Hippocampal formation (tissue), 2 donors: ENCODE measurements at places on chromosomes 11 and 22.

- no peak for DNase-seq
Measured at GRCh38 chr11:73159297-73159696, 17.2 kb upstream of the FCHSD2 start.

DNA sequence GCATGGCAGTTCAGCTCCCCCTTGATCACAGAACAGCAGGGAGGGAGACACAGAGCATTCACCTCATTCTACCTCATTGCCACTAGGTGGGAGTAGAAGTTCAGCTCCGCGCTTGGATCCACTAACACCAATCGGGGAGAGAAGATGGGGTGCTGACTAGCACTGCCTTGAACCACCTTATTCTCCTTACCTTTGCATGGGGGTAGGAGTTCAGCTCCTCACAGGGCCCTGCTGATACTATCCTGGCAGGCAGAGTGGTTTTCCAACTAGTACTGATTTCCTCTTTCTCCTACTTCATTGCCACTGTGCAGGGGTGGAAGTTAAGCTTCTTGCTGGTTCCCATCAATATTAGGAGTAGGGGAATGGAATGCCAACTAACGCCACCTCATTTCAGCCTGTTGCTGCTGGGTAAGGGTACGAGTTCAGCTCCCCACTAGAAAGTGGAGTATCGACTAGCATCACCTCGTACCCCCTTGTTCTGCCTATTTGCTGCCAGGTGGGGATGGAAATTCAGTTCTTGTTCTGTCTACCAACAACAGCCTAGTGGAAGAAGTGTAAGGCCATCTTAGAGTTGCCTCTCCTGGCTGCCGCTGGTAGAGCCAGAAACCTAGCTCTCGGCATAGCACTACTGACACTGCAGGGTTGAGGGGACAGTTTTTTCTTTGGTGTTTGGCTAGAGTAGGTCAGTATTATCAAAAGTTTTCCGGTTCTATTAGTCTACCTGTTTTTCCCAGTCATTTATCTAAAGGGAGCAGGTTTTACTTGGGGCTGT lies 550.9 kb upstream of the CCDC90B start:
- peak; percentile 50 for DNase-seq

DNA sequence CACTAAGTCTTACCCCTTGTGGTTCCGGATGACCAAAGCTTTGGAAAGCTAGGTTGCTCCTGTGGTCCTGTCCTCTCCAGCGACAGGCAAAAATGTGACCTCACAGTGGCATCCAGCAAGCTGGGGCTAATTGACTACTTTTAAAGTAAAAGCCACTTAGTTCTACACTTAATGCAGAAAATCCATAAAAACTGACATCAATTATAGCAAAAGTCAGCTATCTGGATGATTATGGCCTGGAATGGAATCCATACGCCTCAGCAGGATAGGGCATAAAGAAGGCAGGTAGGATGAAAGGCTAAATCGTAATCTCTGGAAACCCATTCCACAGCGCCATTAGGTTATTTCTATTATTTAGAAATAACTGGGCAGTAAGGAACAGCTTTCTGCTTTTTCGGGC lies 91.9 kb downstream of the ARL14EP start:
- no peak for DNase-seq

DNA sequence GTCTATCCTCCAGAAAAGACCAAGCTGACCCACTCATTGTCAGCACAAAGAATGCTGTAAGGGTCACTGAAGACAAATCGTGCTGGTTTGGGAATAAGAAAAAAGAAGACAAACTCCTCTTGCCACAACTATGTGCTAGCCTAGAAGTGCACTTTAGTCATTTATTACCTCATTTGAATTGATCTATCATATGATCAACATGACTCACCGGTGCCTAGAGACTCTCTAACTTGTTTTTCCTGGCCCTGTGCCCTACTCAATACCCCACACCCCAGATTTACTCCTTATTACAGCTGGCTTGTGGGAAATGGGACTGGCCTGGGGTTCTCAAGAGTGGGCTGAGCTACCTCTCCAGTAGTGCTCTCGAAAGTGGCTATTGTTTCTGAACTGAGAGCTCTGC lies 35.9 kb upstream of the HORMAD2 start:
- DNase-seq: no peak
